RWPE2 (cell line): ENCODE measurements at places on chromosomes 2 and 18.

GRCh38 chr2:171327043-171327496, 106.7 kb downstream of the METTL8 start:
- no peak for DNase-seq

DNA sequence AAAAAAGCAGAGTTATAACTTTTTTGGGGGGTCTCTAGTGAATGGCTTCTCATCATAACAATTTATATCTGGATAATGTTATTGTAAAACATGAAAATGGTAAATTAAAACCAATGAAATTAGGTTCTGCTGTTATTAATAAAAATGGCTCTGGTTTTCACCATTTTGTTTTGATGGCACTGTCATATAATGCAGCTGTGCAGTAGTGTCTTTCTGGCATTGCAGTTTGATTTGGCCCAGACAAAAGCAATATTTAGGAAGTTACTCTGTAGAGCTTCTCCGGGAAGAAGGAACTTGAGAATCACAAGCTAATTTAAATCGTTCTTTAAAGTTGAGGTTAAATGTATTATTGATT, 15.1 kb upstream of the NT5C1B start:
- no peak for DNase-seq

DNA sequence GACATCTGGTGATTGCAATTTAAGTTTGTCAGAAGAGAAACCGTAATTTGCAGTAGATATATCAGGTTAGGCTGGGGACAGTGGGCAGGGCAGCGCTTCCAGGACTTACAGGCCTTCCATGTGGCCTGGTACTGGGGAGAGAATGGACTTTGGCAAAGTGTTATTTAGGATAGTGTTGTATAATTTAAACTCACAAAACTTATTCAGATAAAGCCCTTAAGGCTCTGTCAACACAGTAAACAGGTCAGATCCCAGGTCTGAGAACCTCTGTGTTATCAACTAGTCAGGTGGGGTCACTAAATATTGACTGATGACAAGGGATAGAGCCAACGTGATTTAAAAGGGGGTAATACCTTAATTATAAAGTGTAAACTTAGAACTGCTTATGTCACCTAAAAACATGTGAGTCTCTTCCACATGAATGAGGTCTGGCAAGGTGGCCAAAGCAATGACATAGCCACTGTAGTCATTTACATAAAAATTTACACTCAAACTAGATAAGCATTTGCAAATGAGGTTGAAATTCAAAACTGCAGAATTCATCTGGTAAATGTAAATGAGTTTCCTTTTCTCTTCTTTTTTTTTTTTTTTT, 80.2 kb upstream of the DNMT3A start:
- no peak for DNase-seq

- DNase-seq: no peak
These were observed 81.9 kb upstream of the COL5A2 start for GRCh38 chr2:189261431-189261841.

DNA sequence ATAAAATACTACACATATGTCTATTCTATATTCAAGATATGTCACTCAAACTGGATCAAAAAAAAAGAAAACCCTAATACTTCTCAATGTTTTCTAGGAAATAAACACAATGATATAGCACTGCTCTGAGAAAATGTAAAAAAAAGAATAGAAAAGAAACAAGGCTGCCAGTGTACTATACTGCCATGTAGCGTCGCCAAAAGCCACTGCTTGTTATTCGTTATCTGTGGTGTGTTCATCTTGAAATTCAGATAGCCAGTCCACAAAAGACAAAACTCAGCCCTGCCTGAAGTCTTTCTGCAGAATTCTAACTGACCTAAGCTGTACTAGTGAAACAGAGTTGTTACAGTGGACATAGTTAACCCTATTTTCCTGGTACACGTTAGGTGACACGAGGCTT, 12.2 kb upstream of the YPEL5 start:
- DNase-seq: no peak

GRCh38 chr2:102558463-102558862, 60.9 kb upstream of the SLC9A2 start:
- DNase-seq: no peak

- no peak for DNase-seq
These were observed 63.5 kb upstream of the FZD7 start for GRCh38 chr2:201969938-201970785.

- no peak for DNase-seq
These were observed 163.0 kb upstream of the NOSTRIN start for GRCh38 chr2:168639441-168639898.

- no peak for DNase-seq
These were observed 302.3 kb upstream of the ID2 start for GRCh38 chr2:8379549-8379948.

- no peak for DNase-seq
These were observed 52.4 kb downstream of the ASAP2 start for GRCh38 chr2:9258953-9259399.

GRCh38 chr2:69213201-69213600, 173.8 kb downstream of the GFPT1 start:
- DNase-seq: no peak

DNA sequence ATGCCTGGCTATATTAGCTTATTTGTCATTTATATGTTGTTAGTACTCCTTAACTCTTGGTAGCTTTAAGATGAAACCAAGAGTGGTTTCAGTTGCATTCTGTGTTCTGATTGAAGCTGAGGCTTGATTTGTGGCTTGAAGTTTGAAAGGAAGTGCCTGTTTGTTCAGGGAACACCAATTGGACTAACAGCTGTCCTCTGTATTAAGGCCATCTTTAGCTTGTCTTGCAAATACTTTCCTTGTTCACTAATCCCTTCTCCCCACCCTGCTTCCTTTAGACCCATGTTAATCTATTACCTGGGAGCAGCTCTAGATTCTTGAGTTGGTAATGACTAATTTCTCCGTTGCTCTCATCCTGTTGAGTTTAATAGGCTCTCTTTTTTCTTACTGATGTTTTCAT, 13.4 kb downstream of the ITGA6 start:
- no peak for DNase-seq

GRCh38 chr2:7835151-7835550, 846.7 kb upstream of the ID2 start:
- no peak for DNase-seq

DNA sequence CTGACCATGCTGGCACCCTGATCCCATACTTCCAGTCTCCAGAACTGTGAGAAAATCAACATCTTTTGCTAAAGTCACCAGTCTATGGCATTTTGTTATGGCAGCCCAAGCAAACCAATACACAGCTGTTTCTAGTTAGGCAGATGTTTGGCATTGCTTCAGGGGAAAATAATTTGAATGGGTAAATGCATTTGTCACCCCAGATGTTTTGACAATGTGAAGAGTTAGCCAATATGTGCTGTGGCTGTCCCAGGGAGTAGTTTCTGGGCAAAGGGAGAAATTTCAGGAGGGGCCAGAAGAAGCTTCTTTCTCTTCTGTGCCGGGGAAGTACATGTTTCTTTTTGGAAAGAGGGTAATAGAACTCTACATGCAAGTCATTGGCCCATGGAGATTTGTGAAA, 619.0 kb downstream of the SLC4A3 start:
- no peak for DNase-seq

- no peak for DNase-seq
These were observed 52.1 kb upstream of the ITGA6 start for GRCh38 chr2:172375251-172375650.

GRCh38 chr2:212922701-212923100, 228.7 kb downstream of the IKZF2 start:
- DNase-seq: no peak

GRCh38 chr18:76497021-76497420, 2.0 kb upstream of the ZNF516 start:
- no peak for DNase-seq

DNA sequence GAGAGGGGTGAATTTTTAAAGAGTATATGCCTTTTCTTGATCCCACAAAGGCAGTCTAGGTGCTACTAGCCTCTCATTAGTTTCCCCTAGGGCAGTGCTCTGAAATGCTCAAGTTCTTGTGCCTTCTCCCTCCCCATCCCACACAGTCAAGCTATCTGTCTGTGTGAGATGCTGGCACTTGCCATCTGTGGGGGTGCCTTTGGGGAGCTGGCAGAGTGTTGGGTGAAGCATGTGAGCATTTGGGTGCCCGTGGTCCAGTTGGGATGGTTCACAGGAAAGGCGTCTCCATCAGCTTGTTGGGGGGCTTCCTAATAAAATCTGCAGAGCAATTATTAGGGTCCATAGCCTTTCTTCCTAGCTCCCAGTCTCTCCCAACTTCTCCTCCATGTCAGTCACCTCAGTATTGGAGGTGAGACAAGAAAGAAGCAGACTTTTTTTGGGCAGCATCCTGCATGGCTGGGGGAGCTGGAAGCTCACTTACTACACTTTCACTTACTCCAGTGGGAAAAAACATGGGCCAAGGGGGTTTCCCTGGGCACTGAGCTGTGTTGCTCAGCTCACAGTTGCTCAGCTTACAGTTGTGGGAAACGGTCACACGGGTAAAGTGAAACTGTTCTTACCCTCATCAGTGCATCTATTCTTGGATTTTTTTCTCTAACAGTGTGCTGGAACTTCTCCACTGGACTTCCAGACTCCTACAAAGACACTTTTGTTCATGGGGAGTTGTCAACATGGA, 29.3 kb downstream of the COLEC11 start:
- peak; percentile 19 for DNase-seq

- DNase-seq: no peak
These were observed 243.1 kb upstream of the PXDN start for GRCh38 chr2:1987379-1987778.

GRCh38 chr2:197704434-197705120, 592 bp upstream of the MARS2 start:
- DNase-seq: no peak

DNA sequence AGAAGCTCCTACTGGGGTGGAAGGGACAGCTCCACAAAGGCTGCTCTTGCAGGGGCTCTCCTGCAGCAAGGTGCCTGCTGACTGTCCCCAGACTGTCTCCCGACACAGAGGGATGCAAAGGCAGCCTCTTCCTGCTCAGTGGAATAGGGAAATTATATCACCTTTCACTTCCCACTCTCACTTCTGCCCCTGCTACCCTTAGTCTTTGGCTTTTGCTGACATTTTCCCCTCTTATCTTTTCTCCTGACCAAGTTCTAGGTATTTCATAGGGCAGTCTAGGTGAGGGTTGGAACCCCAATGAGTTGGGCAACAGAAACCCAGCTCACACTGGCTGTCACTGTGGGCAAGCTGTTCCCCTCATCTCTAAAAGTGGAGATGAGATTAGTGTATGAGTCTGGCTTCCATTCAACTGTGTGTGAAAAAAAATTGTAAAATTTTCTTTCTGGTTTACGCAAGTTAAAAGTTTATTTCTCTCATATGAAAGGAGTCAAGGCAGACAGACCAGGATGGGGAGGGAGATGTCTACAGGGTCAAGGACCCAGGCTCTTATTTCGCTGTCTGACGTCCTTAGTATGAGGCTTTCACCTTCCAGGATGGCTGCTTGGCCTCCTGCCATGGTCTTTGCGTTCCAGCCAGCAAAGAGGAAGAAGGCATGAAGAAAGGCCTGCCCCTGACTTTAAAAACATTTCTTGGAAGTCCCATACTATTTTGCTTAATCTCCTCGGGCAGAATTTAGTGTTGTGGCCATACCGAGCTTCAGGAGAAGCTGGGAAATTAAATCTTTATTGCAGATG, 7.5 kb upstream of the MOCOS start:
- no peak for DNase-seq

- DNase-seq: no peak
These were observed 54.3 kb downstream of the EDAR start for GRCh38 chr2:108934583-108935245.

DNA sequence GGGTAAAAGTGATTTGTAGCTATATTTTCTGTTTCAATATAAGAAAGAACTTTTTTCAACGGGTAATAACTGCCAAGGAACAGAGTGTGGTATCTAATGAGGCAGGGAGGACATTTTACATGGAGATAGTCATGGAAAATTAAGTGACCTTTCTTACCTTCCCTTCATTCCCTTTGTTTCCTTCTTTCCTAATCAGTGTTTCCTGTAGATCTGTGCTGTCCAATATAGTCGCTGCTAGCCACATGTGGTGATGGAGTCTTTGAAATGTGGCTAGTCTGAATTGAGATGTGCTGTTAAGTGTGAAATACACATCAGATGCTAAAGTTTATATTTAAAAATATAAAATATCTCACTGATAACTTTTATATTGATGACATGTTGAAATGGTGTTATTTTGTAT, 81.8 kb downstream of the BABAM2 start:
- no peak for DNase-seq

DNA sequence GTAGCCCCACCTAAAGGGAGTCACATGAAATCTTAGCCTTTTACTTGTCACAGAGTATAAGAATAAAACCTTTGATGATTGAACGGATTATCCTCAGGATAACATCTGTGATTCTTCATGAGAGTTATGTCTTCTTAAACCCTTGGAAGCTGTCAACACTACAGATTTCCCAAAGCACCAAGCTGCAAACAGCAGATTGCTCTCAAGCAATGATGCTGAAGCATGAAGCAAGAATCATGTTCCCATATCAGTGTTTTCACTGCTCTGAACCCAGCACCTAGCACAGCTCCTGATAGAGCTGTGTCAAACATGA, 47.6 kb upstream of the CELF4 start:
- DNase-seq: no peak

DNA sequence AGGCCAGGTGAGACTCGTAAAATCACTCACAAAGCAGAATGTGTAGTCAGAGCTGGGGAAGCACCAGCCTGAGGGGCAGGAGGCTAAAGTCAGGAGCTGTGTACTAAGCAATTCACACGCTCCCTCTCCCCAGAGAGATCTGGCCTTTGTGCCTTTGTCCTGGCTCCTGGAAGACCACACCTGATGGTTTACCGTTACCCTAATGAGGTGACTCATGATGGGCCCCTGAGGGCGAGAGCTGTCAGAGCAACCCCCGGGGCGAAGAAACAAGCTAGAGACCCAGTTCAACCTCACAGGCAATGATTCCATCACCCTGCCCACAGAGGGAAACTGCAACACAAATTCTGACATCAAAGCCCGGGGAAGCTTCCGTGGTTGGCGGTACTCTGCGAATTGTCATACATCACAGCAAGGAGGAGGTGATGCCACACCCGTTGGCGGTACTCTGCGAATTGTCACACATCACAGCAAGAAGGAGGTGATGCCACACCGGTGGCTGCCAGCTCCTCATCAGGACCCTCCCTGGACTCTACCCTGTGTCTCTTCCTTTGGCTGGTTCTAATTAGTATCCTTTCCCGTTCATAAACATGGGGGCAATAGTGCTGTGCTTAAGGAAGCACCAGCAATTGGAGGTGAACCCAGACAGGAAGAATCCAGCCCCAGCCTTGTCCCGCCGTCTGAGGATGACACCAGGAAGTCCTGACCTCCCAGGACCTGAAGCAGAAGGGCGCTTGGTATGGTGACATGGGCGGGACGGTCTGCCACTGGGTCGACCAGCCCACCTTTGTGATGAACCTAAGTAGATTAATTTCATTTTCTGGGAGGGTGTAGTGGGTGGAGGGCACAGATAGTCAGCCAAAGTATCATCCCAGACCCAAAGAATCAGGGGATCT, 30.5 kb downstream of the B3GNT7 start:
- DNase-seq: no peak
